Activated T-cell treated with anti-CD3 and anti-CD28 coated beads, Interleukin-2, amount 50 U/mL, for 1 hour (primary cell): ENCODE measurements at places on chromosomes 12 and 14.

DNA sequence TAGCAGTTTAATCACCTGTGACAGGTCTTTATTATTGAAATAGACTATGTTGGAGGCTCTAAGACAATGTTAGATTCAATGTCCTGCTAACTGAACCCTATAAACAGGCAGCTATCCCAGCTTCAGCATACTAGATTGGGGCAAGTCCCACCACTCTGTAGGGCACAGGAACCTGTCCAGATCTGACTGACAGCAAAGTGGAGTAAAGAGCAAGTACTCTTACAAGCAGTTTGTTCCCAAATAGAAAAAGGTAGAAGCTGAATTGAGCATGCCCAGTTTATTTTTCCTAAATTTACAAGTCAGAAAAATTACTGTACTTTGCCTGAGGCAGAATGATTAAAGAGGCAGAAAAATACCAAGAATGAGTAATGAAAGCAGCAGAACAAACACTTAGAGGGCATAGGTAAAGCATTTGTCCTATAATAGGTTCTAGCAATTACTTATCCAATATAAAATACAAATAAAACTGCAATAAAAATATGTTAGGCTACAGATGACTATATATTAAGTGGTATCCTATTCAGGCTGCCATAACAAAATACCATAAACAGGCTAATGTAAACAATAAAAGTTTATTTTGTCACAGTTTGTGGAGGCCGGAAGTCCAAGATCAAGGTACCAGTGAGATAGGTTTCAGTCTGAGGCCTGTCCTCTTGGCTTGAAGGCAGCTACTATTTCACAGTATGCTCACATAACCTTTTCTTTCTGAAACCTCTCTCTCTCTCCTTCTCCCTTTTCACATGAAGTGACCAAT, 868.2 kb downstream of the C12orf50 start:
- no peak for DNase-seq

- DNase-seq, result no peak
These were observed 17.2 kb downstream of the FAM234B start for GRCh38 chr12:13061377-13061776.

DNA sequence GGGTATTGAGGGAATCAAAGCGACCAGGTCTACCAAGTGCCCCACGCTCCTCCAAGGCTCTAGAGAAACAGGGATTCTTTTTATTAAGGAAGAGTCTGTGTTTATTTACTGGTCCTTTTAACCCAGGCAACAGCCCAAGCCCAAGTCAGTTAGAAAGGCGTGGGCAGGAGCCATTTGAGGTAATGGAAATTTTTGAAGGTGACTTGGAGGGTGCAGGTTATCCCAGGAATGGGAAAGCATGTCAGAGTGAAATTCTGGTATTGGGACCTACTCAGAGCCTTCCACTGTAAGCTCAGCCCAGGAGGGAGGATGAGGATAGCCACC, 2.9 kb downstream of the SLC6A12 start:
- no peak for DNase-seq

GRCh38 chr12:52975820-52976573, 27.1 kb downstream of the KRT18 start:
- DNase-seq, result no peak

- no peak for DNase-seq
These were observed 55.8 kb upstream of the GALNT9 start for GRCh38 chr12:132384916-132385774.

DNA sequence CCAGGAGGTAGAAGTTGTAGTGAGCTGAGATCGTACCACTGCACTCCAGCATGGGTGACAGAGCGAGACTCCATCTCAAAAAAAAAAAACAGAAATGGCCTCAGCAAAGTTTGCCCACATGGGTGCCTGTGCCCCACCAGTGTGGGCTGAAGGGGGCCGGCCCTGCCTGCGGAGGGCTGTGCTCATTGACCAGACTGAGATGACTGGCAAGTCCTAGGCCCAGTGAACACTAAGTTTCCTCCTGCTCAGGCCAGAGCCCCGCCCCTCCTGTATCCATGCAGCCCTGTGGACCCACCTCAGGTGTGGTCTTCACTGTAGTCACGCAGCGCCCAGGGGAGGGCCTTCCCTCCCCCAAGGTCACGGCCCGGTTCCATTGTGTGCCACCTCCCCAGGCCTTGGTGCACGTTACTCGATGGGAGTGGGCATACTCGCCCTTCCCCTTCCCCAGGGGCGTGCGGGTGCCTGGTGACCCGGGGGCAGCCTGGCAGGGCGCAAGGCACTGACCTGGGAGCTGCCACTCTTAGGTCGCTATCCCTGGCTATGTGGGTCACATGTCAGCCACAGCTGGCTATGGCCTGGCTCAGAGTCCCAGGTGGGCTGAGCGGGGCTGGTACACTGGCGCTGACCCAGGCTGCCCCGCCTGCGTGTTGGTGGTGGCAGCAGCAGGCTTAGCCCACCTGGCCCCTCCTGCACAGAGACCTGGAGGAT, 16.1 kb downstream of the INF2 start:
- no peak for DNase-seq

- DNase-seq, result no peak
These were observed 1.5 kb downstream of the FRMD6 start for GRCh38 chr14:51653079-51653774.

DNA sequence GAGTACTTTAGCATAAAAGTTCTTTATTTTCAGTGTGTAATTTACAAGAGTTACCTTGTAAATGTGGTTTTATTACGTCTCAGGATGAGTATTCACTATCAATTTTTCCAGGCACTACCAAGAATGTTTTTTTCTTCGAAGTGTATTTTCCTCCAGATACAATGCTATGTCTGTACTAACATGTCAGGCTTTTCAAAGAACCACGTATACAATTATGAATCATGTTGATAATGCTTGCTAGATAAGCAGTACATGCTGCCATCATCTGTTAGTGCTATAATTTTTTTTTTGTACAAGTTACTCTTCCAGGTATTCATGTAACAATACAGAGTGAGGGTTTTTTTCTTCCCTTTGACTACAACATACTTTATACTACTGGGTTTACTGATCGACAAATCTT, 5.6 kb upstream of the KANSL2 start:
- no peak for DNase-seq

- DNase-seq, result no peak
These were observed 14.0 kb downstream of the MANSC1 start for GRCh38 chr12:12336049-12336411.

GRCh38 chr12:130574402-130574801, 141.7 kb downstream of the RIMBP2 start:
- no peak for DNase-seq

DNA sequence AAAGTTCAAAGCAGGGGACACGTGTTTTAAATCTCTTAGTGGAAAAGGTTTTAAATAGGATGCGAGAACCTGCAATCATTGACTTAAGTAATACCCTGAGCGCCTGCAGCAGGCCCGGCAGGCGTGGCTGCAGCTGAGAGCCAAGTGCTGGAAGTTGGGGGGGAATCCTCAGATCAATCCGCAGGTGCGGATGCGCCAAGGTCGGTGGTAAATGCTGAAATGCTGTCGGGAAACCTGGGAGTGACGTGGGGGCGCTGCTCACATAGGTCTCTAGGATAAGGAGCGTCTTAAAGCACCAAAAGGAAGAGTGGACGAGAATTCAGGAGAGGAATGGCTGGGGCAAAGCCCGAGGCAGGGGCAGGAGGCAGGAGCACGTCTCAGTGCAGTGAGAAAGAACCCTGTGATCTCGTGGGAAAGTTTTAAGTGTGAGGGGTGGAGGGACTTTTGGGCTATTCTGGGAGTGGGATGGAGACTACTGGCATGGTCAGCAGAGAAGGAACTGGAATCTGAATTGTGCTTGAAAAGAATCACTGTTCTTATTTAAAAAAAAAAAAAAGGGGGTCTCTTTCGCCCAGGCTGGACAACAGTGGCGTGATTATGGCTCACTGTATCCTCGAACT, 883 bp upstream of the CDCA4 start:
- no peak for DNase-seq

- DNase-seq, result no peak
These were observed 167.1 kb downstream of the TBX5 start for GRCh38 chr12:114238808-114239207.

GRCh38 chr12:15868186-15868585, 14.0 kb upstream of the STRAP start:
- DNase-seq, result no peak

DNA sequence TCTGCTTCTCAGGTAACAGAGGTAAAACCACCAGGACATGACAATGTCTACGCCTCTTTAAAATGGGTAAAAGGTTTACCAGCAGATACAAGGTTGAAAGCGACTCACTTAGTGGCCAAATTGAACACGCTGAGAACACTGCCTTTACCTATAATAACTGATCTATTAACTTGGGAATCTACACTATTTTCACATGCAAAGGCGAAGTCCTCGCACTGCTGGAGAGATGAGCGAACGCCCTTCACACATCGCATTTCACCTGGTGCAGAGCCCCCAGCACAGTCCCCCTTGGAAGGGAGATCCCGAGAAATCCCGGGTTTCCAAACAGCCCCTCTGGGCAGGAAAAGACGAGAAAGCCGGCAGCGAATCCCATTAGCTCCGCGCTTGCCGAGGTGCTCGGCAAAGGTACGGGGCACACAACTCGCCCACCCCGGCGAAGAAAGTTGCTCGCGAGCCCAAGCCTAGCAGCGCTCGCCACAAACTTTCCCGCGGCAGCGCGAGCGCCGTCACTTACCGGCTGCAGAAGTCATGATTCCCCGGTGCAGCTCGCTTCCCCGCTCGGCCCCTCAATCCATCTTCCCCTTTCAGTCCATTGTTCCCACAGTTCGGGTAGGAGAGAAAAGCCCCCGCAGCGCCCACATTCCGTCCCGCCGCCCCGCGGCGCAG, 423 bp downstream of the FGD6 start:
- DNase-seq, result no peak

DNA sequence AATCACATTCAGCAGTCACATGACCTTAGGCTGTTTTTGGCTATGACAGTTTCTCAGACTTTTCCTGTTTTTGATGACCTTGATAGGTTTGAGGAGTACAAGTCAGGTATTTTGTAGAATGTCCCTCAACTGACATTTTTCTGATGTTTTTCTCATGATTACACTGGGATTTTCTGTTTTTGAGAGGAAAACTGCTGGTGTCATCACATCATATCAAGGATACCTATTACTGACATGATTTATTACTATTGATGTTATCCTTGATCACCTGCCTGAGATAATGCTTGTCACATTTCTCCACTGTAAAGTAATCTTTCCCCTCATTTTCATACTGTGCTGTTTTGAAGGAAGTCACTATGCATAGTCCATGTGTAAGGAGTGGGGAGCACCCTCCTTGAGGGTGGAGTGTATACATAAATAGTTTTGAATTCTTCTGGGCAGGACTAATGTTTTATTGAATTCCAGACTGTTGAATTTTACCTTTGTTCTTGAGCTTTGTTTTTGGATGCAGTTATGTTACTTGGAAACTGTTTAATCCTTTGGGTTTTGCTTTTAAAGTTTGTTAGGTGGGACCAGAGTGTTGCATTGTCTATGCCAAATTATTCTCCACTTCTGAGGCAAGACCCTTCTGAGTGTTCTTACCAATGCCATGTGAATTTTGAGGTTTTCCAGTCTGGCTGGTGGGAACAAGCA, 444.5 kb upstream of the FAR2 start:
- DNase-seq, result no peak
